ENCODE measurements at places on chromosomes 13 and 19. TPM values are rescaled to one million over a fixed set of nuclear protein-coding genes. Genes with fewer than 3 reads are reported as not detected.

GRCh38 chr13:49110122-49110912 is 109.8 kb upstream of the MLNR start:
- DNase-seq, result peak; percentile 91

GRCh38 chr19:53866865-53867224 is 838 bp upstream of the MYADM start:
- DNase-seq, result no peak

GRCh38 chr13:49874430-49874829 is 61.7 kb downstream of the SPRYD7 start:
- no peak for DNase-seq

DNA sequence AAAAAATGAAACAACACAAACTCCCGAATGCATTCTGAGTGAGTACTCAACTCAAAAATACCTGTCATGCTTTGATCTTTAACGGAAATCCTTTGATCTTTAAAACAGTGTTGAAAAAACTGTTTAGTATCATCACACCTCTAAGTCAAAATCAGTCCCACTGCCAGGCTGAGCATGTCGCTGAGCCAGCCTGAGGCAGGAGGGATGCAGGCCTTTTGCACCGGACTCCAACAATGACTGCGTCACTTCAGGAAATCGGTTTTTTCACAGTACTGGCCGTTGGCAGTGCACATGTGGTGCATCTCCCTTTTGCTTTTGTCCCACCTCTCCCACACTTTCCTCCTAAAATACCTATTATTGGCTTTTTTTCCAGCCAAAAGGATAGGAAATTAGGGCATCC is 78.2 kb downstream of the SHISA2 start:
- no peak for DNase-seq

The CEACAM3 gene
- polyA plus RNA-seq, result 0.23 TPM

The APOE gene
- 454 TPM for polyA plus RNA-seq
